ENCODE measurements at places on chromosomes 11 and 22.
A peak's percentile ranks its signal among the peaks of the same experiment; 100 is the strongest.

- DNase-seq, result no peak
Measured at GRCh38 chr11:12060385-12060985, 49.9 kb upstream of the MICAL2 start.

GRCh38 chr22:38628444-38628843 lies 27.7 kb downstream of the FAM227A start:
- no peak for DNase-seq

- DNase-seq, result peak; percentile 17
Measured at GRCh38 chr11:19394525-19395016, 153.8 kb upstream of the E2F8 start.

- DNase-seq, result peak; percentile 42
Measured at GRCh38 chr11:64771861-64772260, 6.5 kb downstream of the SF1 start.

- DNase-seq, result no peak
Measured at GRCh38 chr11:128300785-128301184, 286.6 kb downstream of the ETS1 start.

GRCh38 chr11:77455740-77456139 lies 18.2 kb downstream of the PAK1 start:
- no peak for DNase-seq

- no peak for DNase-seq
Measured at GRCh38 chr11:100105255-100105981, 581.7 kb upstream of the ARHGAP42 start.

DNA sequence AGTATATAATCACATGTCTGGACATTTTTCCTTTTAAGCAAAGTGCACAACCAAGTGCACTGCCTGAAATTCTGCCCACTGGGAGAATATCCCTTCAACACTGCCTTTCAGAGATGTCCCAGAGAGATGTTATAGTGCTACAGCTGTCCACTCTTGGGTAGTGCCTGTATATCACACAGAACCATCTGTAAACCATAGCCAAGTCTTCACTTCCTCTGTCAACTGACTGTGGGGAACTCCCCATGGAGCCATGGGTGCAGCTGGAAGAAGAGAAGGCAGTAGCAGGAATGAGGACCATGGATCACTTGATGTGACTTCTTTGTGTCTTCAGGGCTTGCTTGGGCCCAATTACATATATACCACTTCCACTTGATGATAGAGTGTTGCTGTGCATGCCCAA lies 44.6 kb upstream of the LIN7C start:
- DNase-seq, result no peak

- no peak for DNase-seq
Measured at GRCh38 chr11:121613724-121614123, 161.0 kb upstream of the SORL1-AS1 start.

DNA sequence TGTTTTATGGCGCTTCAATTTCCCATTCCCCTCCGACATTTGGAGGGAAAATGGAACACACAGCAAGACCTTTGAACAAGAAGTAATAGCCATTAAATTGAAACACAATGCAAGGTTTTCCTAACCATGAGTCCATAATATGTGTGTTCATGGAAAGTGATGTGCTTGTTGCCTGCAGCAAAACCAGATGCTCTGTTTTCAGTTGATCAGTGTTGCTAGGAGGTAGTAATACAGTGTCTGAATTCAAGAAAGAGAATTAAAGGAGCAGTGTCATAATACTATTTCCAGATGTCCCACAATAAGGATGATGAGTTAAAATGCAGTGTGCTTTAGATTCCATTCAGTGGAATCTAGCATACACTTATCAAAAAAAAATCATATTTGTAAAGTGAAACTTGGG lies 637.4 kb upstream of the API5 start:
- no peak for DNase-seq

DNA sequence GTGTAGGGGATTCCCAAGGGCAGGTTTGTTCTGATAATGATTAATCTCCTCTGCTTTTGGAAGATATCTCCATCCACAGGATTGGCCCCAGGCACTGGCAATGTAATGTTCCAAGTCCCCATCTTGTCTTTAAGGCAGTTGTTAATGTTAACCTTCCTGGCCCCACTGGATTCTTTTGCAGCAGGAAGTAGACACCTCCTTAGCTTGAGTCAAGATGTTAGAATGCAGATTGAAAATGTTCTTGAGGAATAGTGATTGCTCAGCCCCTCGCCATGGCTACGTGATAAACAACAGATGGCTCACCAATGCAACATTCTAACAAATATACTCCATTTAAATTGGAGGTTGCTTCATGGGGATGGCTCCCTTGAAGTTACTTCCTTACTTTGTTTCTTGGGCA lies 7.3 kb downstream of the HEPHL1 start:
- no peak for DNase-seq

DNA sequence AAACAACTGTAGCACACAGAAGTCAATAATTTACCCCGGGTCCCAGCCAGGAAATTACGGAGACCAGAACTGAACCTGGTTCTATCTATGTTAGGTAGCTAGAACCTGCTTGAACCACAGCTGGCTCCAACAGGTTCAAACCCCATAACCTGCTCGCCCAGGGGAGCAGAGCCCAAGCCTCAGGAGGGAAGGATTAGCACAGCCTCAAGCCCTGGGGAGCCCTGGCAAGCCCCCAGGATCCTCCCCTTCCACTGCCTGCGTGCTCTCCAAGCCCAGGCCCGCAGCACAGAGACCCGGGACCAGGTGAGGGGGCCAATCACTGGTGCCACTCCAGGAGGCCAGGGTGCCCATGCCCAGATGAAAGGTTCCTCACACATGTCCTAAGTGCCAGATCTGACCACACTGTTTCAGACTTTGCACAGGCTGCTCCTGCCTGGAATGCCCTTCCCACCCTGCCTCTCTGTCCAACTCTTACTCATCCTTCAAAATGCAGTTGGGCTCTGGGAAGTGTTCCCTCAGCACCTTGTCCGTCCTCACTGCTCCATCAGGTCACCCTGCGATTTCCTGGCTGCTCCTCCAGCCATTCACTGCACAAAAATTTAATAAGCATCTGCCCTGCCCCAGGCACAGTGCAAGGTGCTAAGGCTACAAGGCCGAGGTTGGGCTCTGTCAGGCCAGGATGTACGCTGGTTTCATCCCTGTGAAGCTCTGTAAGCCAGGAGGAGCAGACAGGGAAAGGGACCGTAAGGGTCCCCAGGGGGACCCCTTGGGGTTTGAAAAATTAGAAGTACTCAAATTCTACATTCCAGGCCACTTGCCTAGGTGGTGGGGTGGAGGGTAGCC lies 32.2 kb downstream of the ARRB1 start:
- no peak for DNase-seq

DNA sequence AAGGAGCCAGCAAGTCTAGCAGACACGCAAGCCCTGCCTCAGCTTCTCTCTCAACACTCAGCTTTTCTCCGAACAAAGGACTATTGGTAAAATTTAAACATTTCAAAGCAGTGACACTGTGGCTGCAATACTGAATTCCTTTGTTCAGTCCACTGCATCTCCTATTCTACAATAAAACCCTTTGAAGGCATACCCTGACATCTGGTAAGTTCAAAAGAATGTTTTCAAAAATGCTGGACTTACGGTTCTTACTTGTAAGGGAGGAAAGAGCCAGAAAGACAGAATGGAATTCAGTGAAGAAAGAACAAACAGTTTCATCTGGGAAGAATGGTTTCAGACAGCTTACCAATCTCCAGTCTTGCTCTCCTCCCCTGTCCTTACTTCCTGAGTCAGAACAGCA lies 12.7 kb upstream of the OR8K1 start:
- no peak for DNase-seq

GRCh38 chr11:61541598-61541997 lies 33.0 kb downstream of the LRRC10B start:
- peak; percentile 55 for DNase-seq

GRCh38 chr22:19962246-19962908 lies 20.8 kb upstream of the TXNRD2 start:
- DNase-seq, result peak; percentile 80

DNA sequence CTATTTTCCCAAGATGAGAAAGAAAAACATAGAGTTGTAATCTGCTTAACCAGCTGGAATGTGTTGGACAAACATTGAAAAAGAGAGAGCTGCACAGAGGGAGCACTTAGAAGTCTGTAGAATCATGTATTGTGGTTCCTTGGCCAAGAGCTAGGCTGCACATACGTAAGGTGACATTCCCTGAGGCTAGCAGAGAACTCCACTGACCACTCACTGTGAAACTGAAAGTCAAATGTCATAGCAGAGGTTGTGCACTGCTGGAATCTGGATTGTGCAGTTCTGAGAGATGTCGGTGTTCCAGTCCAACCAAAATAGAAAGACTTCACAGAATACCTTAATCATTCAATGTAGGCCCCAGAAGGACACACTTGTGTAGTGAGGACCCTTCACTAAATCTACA lies 772.8 kb upstream of the RAG2 start:
- DNase-seq, result no peak

DNA sequence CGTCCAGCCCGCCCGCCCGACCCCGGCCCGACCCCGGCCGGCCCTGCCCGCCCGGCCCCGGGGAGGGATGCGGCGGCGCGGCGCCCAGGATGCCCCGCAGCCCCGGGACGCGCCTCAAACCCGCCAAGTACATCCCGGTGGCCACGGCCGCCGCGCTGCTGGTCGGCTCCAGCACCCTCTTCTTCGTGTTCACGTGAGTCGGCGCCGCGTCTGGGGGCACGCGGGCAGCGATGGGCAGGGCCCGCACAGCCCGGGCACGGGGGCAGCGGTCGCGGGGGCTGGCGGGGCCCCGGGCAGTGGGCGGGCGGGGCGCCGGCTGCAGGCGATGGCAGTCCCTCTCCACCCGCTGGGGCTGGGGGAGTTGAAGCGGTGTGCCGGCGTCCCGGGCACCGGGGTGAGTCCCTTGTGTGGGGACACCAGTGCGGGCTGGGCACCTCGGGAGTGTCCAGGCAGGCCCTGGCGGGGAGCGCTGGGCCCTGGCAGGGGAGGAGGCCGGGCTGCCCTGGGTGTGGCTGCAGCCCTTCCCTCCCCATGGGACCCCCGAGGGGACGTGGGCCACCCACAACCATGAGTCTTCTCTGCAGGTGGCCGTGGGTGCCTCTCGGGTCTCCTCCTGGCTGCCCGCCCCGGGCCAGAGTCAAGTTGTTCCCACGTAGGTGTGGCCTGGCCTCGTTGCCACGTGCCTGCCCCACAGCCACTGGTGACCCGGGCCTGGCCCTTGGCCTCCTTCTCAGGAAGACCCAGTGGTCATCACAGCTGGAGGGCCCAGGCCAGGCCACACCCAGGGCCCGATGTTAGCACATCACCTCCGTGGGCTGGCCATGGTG lies 468 bp downstream of the ZDHHC8 start:
- no peak for DNase-seq

GRCh38 chr11:45100339-45100738 lies 46.1 kb upstream of the PRDM11 start:
- no peak for DNase-seq

DNA sequence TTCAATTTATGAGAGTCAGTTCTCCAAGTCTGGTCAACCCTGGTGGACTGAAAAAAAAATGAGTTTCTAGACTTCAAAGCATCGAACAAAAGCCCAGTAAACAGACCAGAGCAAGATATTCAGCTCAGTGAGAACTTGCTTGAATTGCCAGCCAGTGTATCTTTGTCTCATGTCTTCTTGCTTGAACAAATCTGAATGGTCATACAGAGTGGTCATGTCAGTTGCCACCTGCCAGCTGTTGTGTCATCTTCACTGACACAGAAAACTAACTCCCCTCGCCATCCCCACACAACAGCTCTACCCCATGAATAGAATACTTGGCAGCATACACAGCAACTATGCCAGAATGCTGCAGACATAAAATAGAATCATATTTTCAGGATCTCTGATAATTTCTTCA lies 27.5 kb upstream of the CALCB start:
- DNase-seq, result no peak

DNA sequence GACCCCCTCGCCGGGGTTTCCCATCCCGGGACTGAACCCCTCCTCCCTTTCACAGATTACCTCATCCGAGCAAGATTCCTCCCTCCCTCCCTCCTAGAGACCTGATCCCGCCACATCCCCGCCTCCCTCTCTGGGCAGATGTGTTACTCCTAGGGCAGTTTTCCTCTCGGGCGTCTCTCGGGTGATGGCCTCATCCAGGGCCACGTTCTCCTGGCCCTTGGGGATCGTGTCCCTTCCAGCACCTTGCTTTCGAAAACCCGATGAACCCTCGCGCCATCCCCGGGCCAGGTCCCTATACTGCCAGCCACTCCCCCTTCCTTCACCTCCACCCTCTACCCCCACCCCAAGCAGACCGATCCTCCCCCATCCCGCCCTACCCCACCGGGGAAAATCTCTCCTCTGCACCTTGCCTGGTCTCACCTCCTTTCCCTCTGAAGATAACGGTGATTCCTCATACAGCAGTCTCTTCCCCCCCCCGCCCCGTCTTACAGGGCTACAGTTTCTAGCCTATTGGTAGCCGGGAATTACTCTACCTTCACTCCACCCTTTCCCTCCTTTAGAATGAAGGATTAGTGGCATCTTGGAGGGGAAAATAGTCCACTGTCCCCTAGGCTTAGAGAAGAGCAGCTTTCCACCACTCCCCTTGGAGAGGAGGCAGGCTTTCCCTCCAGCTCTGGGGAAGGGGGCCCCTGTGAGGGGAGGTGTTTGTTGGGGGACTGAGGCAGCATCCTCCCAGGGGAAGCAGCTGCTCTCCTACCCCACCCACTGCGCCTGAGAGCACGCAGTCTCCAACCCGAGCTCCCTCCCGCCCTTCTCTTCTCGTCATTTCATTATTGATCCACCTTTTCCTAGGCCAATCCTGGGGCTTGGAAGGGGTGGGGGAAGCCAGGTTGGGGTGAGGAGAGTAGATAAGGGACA lies 1.2 kb downstream of the KMT2A start:
- peak; percentile 45 for DNase-seq

DNA sequence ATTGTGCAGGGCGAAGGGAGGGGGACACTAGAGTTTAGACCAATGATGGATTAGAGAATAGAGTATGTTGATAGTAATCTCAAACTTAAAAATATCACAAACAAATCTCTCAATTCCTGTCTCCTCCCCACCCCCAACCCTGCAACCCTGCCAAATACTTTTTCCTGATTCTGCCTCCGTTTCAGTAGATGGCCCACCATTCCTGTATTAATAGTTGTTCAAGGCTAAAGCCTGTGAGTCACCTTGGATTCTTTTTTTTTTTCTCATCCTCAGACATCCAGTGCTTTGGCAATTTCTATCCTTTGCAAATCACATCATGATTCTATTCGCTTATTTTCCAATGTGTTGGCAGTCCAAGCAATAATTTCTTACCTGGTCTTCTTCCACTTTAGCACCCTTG lies 207.9 kb downstream of the DYNC2H1 start:
- no peak for DNase-seq

DNA sequence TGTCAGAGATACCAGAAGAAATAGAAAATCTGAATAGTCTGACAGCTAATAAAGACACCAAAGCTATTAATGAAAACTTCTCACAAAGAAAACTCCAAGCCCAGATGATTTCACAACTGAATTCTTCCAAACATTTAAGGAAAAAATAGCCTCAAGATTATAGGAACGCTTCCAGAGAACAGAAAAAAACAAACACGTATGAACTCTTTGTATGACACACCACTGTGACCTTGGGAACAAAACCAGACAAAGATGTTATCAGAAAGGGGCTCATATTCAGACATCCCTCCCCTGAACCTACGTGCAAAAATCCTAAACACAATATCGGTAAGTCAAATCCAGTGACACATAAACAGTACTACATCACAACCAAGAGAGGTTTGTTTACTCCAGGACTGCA lies 23.5 kb downstream of the CERK start:
- no peak for DNase-seq

Data from GM10248 (cell line).